ENCODE measurements at places on chromosomes 1 and 21.
A peak's percentile ranks its signal among the peaks of the same experiment; 100 is the strongest.

- no peak for DNase-seq
Observed at GRCh38 chr1:77245830-77246229, 26.6 kb upstream of the PIGK start.

GRCh38 chr1:156801409-156802121 lies 15.1 kb downstream of the SH2D2A start:
- DNase-seq = peak; percentile 89

GRCh38 chr1:241332987-241333386 lies 24.0 kb downstream of the RGS7 start:
- DNase-seq = no peak

GRCh38 chr1:175099916-175100315 lies 32.3 kb downstream of the TNN start:
- DNase-seq = no peak

- peak; percentile 91 for DNase-seq
Observed at GRCh38 chr1:21262293-21263051, 27.8 kb downstream of the ECE1 start.

GRCh38 chr1:161706482-161707347 lies at the start of gene FCRLA:
FCRLA (plus strand) TSS chr1:161707229; CDS start chr1:161707265, 36 bp downstream.
- DNase-seq = peak; percentile 87

DNA sequence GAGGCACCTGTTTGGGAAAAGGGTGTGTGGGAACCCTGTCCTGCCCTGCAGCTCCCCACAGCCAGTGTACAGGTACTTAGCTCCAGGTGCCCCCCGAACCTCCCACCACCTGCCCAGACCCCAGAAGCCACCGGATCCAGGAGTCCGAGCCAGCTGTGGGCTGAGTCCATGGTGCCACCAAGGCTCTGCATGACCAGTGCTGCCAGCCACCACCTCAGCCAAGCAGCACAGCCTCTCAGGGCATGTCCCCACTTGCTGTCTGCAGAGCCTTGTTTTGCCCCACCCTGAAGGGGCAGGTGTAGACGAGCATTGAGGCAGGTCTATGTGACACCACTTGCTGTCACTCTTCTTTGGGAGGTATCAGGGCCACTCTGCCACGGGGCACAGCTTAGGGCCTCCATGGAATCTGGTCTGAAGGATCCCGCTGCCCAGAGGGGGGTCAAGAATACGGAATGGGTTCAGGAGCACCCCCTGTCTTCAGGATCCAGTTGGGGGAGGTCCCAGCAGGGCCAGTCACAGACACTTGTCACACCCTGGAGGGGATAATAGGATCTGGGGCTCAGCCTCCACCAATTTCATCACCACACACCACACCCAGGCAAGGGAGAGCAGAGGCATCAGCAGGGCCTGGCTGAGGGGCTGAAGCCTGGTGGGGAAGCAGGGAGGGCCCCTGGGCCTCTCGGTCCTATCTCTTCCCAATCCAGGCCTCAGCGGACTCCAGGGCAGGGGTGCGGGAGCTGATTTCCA lies 27.7 kb downstream of the ARHGEF19 start:
- DNase-seq = no peak

- no peak for DNase-seq
Observed at GRCh38 chr1:204483791-204484190, 10.8 kb downstream of the PIK3C2B start.

Data from skeletal muscle cell (primary cell).